ENCODE measurements at places on chromosomes 5 and 9.

DNA sequence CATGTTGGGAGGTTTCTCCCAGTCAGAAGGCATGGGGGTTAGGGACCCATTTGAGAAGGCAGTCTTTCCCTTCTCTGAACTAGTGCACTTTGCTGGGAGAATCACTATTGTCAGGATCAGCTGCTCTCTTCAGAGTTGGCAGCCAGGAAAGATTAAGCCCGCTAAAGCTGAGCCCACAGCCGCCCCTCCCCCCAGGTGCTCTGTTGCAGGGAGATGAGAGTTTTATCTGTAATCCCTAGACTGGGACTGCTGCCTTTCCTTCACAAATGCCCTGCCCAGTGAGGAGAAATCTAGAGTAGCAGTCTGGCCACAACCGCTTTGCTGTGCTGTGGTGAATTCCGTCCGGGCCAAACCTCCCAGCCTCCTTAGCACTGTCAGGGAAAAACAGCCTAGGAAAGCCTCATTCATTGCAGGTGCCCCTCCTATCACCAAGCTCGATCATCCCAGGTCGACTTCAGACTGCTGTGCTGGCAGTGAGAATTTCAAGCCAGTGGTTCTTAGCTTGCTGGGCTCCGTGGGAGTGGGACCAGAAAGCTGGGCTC, 69.8 kb downstream of the CNTLN start:
- DNase-seq, result no peak

DNA sequence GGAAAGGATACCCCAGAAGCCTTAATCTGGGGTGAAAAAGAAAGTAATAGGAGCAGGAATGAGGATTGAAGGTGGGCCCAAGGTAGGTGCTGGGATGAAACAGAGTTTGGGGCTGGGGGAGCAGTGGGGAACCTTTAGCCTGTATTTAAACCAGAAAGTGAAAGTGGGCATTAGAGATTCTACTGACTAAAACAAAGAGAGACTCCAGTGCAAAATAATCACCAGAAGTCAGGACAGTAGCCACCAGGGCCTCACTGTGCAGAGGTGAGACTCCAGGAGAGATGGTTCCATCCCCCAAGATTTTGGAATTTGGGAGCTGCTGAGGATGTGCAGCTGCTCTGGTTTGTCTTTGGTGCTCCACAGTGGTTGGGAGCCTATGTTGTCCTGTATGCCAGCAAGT, 13.1 kb downstream of the DNAJB5 start:
- no peak for DNase-seq

- DNase-seq, result no peak
Observed at GRCh38 chr9:106065136-106065535, 370.8 kb downstream of the TMEM38B start.

GRCh38 chr9:117414220-117414905, 494 bp downstream of the ASTN2 start:
- no peak for DNase-seq

- DNase-seq, result no peak
Observed at GRCh38 chr5:89297066-89297465, 414.1 kb upstream of the MEF2C start.

GRCh38 chr5:172090976-172091547, 84.6 kb upstream of the FBXW11 start:
- DNase-seq, result no peak

DNA sequence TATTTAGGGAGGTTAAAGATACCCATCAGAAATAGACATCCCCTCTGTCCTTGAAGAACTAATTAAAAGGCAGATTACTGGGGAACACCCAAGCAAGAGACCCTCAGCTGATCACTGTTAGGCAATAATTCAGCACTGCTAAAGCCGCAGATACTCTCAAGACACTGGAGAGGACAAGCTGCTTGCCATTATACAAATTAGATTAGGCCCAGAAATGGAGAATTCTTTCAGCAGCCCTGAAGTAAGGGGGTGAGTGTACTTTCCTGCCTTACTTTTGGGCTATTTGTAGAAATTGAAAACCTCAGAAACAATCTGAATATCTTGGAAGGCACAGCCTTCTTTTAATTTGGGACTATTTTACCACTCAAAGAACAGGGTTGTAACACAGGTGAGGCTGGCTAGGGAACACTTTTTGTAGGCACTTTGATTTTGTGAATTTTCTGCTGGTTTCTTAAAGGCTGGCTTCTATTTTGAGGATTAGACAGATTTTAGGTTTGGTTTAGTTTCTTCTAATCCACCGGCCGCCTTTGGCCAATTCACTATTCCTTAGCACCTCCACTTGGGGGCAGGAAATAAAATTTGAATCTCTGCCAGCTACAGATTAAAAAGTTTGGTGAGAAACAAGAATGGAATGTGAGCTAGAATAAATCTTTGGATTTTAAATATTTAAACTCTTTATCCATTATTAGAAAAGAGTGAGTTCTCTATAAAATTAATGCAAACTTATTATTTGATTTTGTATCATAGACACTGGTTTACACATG, 106.0 kb downstream of the SMARCA2 start:
- no peak for DNase-seq

- DNase-seq, result peak; percentile 39
Observed at GRCh38 chr5:180670586-180671359, 21.4 kb upstream of the FLT4 start.

DNA sequence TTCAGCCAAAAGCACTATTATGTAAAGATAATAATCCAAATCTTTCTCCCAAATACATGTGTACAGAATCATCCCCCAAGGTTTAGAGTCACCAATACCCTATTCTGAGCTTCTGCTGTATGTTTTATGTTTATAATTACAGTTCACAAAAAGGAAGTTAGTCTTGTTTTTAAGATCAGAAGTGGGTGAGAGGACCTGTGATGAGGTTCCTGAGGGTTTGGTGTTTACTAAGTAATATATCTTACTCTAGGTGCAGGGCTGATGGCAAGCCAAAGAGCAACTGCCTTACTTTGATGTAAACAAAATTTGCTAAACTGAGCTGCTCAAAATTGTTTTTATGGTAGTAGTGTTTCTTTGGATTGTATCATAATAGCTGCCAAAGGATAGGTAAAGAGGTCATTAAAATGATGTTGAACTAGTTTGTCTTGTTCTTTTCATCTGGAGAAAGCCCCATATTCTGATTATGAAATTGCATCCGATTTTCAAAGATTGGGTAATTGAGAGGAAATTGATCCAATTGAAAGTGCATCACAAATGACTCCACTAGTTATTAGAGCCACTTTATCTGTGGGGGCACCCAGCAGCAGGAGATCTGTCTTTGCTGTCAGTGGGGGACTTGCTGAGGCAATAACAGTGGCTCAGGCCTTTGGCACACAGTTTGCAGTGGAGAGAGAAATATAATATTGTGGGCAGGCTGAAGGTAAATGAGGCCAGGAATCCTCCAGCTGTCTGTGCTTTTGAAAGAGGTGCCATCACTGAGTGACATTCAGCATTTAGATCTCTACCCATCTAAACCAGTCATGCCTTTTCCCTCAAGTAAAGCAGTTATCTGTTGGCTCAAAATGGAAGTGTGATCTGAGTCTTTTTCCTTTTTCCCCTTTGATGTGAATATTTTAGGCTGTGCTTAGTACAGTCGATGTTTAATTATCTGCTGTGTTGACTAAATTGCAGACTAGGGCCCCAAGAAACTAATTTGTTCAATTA, 14.1 kb downstream of the TRIM32 start:
- no peak for DNase-seq

DNA sequence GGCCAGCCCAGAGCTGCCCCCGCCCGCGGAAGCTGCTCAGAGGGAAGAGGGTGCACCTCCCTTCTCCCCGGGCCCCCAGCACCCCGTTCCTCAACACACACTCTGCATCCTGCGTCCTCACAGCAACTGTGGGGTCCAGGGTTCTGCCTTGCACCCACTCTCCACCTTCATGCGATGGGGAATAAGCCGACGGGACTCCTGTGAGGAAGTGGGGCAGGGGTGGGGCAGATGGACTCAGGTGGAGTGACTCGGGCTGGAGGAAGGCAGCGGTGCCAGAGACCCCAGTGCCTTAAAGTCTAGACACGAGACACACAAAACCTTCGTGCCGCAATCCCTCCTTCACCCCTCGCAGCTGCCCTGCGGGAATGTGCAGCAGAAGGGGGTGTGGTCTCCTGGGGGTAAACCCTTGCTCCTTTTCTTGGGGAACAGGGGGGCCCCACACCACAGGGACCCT, 8.6 kb downstream of the BRD3 start:
- DNase-seq, result peak; percentile 2

- no peak for DNase-seq
Observed at GRCh38 chr9:35914301-35914807, 5.1 kb downstream of the SPAAR start.

GRCh38 chr5:96902876-96903275, 26.6 kb downstream of the ERAP2 start:
- no peak for DNase-seq

DNA sequence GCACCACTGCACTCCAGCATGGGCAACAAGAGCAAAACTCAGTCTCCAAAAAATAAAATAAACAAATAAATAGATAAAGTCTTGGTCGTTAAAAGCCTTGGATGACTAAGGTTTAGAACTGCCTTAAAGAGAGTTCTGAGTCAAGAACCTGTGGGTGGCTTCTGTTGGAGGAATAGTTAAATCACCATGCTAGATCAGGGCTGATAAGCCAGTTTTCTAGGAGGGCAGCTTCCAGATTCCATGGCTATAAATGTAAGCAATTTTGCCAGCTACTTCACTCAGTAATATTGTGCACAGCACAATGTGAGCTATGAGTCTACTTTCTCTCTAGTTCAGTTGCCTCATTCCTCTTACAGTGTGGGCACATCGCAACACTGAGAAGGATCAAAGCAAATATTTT, 242.1 kb upstream of the NUDT12 start:
- DNase-seq, result no peak

DNA sequence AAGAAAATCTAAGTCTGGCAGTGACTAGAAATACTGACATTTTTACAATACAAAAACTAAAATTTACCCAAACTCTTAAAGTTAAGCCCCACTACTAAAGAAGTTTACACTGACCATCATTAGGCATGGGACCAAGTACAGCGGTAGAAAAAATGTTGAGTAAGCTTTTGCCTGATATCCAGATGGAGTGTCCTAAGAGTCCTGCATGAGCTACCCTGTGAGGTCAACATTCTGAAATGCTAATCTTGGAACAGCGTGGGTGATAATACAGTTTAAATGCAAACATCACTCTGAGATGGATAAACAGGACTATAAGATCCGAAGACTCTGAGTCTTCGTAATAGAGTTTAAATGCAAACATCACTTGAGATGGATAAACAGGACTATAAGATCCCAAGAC, 189.7 kb downstream of the DCP2 start:
- no peak for DNase-seq

- no peak for DNase-seq
Observed at GRCh38 chr5:106521701-106522100, 1149.0 kb downstream of the EFNA5 start.

DNA sequence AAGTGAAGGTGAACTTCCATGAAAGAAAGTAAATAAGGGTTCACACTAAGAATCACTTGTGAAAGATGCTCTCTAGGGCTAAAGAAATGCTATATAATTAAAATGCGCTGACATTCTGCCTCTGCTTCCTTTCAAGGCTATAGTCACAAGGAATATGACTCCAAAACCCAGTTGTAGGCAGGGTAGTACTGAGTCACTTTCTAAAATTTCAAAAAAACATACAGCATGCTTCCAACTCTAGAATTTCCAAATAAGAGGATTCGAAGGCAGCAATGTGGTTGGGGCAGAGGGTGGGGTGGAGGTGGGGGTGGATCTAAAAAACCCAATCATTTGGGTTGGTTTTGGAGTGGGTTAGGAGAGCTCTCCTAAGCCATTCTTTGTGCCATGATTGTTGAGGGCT, 84.6 kb downstream of the HMHB1 start:
- DNase-seq, result no peak

DNA sequence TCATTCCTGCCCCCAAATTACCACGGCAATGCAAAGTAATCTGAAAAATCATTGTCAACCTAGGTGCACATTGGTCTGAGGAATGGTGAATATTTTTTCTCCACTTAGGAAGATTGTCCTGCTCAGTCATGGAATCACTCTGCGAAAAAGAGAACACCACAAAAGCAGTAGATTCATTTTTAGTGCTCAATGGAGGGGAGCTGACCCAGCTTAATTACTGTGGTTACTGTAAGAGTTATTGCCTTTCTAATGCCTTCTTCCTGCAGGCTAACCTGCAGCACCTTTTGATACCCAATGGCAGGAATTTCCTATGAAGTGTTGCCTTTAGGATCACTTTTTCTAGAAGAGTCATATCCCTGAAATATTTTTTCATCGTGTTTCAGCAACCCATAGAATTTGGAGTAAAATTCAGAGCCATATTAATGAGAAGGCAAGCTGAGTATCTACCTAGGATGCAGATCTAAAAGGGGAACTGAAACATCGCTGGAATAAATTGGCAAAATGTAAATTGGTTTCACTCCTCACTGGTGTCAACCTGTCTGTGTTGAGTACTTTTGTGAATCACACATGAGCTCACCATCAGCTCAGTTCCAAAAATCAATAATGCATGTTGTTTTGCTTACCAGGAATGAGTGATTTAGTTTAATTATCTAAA, 464.5 kb downstream of the CSNK1G3 start:
- DNase-seq, result no peak

GRCh38 chr9:115022760-115023434, 92.5 kb upstream of the TNFSF8 start:
- DNase-seq, result no peak

DNA sequence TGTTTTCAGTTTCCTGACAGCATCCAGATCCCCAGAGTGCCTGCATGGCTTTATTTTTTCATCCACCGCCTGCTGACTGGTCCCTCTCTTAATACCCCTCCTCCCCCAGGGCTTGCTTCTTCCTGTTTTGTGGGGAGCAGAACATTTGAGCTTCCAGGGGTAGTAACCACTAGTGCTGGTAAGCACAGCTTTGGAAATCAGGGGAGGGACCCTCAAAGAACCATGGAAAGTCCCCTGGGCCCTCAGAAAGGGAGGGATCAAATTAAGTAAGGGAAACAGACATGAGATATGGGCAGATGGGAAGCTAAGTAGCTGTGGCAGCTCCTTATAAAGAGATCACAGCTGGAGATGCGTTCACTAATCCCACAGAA, 26.8 kb downstream of the GRIA1 start:
- DNase-seq, result no peak

GRCh38 chr9:34431667-34432066, 26.7 kb downstream of the FAM219A start:
- DNase-seq, result no peak

DNA sequence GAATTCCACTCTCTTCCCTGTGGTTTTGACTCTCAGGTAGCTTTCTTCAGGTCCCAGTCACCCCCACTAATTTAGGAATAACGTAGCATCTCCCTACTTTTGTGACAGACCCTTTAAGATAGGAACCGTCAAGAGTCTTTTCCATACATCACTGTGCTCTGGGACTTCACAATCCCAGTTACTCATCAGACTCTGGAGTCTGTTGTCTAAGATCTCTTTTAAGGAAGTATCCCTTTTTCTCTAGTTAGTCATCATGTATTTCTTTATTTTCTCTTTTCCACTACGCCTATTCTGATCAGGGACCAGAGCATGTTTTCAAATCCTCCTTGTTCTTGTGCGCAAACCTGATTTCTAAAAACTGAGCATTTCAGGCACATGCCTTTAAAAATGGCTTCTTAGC, 143.0 kb downstream of the GOLPH3 start:
- no peak for DNase-seq

GRCh38 chr9:76817489-76817888, 53.3 kb downstream of the PCA3 start:
- no peak for DNase-seq
